ENCODE measurements at places on chromosomes 13 and 19. TPM values are rescaled to one million over a fixed set of nuclear protein-coding genes. Genes with fewer than 3 reads are reported as not detected.
A peak's percentile ranks its signal among the peaks of the same experiment; 100 is the strongest.

- H3K27me3 ChIP-seq = peaks cover 3% of the 10 kb centered on the region
- no peaks in the 10 kb centered on the region for H3K36me3 ChIP-seq
- H3K27ac ChIP-seq = no peak overlapping the region
- H3K4me3 ChIP-seq = no peak overlapping the region
Measured at GRCh38 chr13:102697929-102698648, 3.2 kb upstream of the METTL21C start.

GRCh38 chr13:86193281-86193680, 394.1 kb upstream of the SLITRK6 start:
- H3K27ac ChIP-seq = no peak overlapping the region
- no peaks in the 10 kb centered on the region for H3K36me3 ChIP-seq
- no peaks in the 10 kb centered on the region for H3K27me3 ChIP-seq
- no peak for DNase-seq
- H3K4me1 ChIP-seq = no peaks in the 10 kb centered on the region
- no peak overlapping the region for H3K4me3 ChIP-seq

DNA sequence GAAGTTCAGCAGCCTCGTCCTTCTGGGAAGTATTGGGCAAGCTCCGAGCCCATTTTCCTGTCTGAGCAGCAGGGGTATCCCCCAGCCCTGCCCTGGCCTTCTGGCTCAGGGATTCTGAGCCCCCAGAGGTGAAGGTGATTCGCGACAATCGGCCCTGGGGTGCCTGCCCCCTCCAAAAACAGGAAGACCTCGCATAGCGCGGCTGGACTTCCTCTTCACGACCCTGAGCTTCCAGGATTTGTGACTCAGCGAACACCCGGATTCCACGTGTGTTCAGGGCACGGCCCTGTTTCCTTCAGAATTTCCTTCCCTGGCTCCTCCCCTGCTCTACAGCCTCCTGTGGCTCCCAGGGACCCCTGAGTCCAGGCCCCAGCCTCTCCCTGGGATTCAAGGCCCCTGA, at the start of gene SEMA6B:
Gene SEMA6B, minus strand, starts transcription at position 116 of the 400 bp plus-strand sequence. CDS start 1,227 bp downstream, outside the sequence.
- H3K36me3 ChIP-seq = no peaks in the 10 kb centered on the region
- H3K4me3 ChIP-seq = no peak within 1 kb of the TSS
- peaks cover 62% of the 10 kb centered on the region for H3K4me1 ChIP-seq
- no peak for DNase-seq
- peak within 1 kb of the TSS; percentile 53 for H3K27ac ChIP-seq

DNA sequence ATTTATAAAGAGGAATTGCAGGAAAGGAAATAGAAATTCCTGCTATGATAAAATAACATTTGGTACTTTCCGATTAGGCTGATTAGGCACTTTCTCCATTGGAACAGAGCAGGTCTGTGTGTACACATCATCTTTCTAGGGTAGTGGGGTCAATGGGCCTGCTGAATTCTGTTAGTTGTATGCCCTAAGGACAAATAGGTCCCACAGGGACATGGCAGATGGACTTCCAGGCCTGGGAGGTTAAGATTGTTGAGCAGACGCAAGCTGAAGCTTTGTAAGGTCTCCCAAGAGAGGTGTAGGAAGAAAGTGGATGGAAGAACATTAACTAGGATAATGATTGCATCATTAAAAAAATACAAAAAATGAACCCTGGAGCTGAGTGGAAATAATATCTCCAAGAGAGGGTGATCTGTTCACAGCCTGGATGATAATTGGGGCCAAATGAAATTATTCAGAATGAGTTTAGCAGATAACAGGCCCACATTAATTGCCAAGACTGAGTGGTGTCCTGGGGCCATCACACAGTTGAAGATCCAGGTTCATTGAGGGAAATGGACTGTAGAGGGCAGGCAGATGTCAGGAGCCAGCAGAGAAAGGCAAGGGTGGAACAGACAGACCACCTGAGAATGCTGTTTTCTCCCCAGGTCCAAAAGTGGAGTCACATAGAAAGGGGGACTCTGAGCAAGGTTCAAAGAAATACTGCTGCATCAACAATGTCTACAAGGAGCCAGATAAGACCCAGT, 215.1 kb downstream of the DNAJC15 start:
- no peaks in the 10 kb centered on the region for H3K4me1 ChIP-seq
- H3K27ac ChIP-seq = no peak overlapping the region
- H3K27me3 ChIP-seq = no peaks in the 10 kb centered on the region
- H3K36me3 ChIP-seq = no peaks in the 10 kb centered on the region
- H3K4me3 ChIP-seq = no peak overlapping the region

The ZBTB32 gene
- 0.15 TPM for total RNA-seq

GRCh38 chr13:73341748-73342147, 282.9 kb downstream of the KLF5 start:
- H3K36me3 ChIP-seq = no peaks in the 10 kb centered on the region
- no peak for DNase-seq
- H3K4me3 ChIP-seq = no peak overlapping the region
- no peaks in the 10 kb centered on the region for H3K27me3 ChIP-seq

DNA sequence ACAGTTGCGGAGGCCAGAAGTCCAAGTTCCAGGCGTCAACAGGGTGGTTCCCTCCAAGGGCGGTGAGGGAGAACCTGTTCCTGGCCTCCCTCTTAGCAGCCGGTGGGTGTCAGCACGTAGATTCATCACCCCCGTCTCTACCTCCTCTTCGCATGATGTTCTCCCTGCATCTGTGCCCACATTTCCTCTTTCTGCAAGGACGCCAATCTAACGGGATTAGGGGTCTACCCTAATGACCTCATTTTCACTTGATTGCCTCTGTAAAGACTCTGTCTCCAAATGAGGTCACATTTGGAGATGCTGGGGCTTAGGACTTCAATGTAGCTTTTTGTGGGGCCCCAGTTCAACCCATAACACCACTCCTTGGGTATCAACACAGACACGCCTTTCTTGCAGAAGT, 38.5 kb downstream of the DPF1 start:
- peaks cover 34% of the 10 kb centered on the region for H3K36me3 ChIP-seq
- DNase-seq = no peak
- H3K4me1 ChIP-seq = no peaks in the 10 kb centered on the region
- no peak overlapping the region for H3K4me3 ChIP-seq

DNA sequence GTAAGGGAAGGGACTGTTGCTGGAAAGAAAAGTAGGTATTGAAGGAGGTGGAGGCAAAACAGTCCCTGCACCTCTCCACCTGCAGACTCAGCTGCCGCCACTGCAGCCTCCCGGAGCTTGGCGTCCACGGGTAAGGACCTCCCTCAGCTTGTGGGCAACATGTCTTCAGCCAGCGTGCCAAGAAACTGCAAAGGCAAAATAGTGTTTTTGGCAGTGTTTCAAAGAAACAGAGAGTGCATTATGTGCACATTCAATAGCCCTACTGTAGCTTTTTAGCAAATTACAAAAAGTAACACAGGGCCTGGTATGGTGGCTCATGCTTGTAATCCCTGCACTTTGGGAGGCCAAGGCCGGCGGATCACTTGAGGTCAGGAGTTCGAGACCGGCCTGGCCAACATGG, 57.4 kb downstream of the ATP11A start:
- H3K4me1 ChIP-seq = peaks cover 19% of the 10 kb centered on the region
- H3K4me3 ChIP-seq = no peak overlapping the region
- DNase-seq = no peak
- no peaks in the 10 kb centered on the region for H3K36me3 ChIP-seq
- H3K27ac ChIP-seq = no peak overlapping the region

GRCh38 chr19:15529774-15530372, 21.5 kb downstream of the CYP4F22 start:
- H3K27me3 ChIP-seq = no peaks in the 10 kb centered on the region
- H3K4me3 ChIP-seq = no peak overlapping the region
- no peaks in the 10 kb centered on the region for H3K4me1 ChIP-seq

The FAM124A gene
- total RNA-seq = 2.4 TPM

The PLK5 gene
- not detected for total RNA-seq

- H3K27me3 ChIP-seq = peaks cover 51% of the 10 kb centered on the region
- DNase-seq = no peak
- peak overlapping the region; percentile 47 for H3K27ac ChIP-seq
- H3K36me3 ChIP-seq = no peaks in the 10 kb centered on the region
Measured at GRCh38 chr19:18438331-18439024, 545 bp upstream of the ISYNA1 start.

- no peak overlapping the region for H3K4me3 ChIP-seq
- no peak for DNase-seq
- no peaks in the 10 kb centered on the region for H3K27me3 ChIP-seq
- H3K36me3 ChIP-seq = no peaks in the 10 kb centered on the region
Measured at GRCh38 chr13:62684359-62684758, 1268.7 kb upstream of the PCDH20 start.

GRCh38 chr19:9406798-9407352, 28.5 kb downstream of the ZNF266 start:
- H3K4me3 ChIP-seq = peak overlapping the region; percentile 46
- DNase-seq = peak; percentile 76
- H3K4me1 ChIP-seq = no peaks in the 10 kb centered on the region
- H3K27me3 ChIP-seq = no peaks in the 10 kb centered on the region

DNA sequence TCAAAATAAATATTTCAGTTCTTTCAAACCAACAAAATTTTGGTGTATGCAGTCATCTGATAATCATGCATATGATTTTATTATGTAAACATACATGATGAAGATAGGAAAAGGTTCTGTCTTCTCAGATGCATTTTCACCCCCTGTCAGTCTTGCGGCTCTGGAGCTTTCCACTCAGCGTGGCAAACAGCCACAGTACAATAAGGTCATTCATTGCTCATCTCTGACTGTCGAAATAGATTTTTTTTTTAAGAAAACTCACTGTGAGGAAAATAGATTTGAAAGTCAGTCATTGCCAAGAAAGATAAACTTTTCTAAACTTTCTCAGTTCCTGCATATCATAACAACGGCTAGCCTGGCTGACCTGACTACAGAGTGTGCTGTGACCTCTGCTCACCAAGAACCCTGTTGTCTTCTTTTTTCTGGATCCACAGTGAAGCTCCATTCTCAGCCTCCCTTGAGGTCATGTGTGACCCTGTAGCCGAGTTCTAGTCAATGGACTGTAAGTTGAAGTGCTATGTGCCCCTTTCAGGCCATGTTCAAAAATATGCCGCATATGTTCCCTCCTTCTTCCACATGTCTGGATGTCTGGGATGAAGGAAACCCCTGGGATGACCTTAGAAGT, 519.6 kb downstream of the KLF5 start:
- no peak overlapping the region for H3K27ac ChIP-seq
- no peak for DNase-seq
- no peaks in the 10 kb centered on the region for H3K4me1 ChIP-seq

DNA sequence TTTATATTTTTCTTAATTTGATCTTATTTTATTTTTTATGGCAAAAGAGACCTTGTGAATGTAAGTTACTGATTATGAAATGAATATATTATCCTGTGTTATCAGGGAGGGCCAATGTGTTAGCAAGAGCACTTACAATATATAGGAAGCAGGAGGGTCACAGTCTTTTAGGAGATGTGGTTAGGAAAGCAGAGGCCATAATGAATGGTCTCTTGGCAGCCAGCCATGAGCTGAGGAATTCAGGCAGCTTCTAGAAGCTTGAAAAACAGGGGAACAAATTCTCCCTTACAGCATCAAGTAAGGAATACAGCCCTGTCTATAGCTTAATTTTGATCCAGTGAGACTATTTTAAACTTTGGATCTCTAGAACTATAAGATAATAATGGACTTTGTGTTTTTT, 2374.6 kb downstream of the PCDH9 start:
- H3K4me1 ChIP-seq = no peaks in the 10 kb centered on the region
- no peak overlapping the region for H3K4me3 ChIP-seq
- H3K27ac ChIP-seq = no peak overlapping the region
- no peaks in the 10 kb centered on the region for H3K36me3 ChIP-seq

GRCh38 chr13:48600374-48601364, 53.1 kb upstream of the CYSLTR2 start:
- no peaks in the 10 kb centered on the region for H3K27me3 ChIP-seq
- no peaks in the 10 kb centered on the region for H3K4me1 ChIP-seq
- no peak for DNase-seq

DNA sequence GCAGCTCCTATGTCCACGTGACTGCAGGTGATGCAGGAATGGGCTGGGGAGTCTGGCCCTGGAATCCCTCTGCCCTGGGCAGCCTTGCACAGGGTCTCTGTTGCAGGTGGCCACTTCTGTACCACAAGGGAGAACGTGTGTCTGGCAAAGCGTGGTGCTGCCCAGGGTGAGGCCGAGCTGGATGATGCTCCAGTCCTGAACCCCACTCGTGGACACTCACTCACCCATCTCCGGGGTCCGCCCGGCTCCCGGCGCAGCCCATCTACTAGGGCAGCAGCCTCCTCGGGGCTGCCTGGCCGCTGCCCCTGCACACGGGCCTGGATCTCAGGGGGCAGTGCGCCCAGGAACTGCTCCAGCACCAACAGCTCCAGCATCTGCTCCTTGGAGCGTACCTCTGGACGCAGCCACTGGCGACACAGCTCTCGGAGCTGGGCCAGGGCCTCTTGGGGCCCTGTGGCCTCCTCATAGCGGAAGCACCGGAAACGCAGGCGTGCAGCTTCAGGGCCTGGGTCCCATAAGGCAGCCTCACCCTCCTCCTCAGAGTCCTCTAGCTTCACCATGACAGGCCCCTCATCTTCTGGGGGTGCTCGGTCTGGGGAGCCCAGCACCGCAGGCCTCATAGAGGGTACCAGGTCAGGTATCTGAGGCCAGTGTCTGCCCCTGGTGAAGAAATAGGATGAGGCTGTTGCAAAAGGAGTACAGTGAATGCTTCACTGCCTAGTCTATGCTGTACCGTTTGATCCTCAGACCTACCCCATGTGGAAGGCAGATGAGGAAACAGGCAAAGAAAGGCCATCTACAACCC, 2.2 kb downstream of the MZF1 start:
- peaks cover 46% of the 10 kb centered on the region for H3K36me3 ChIP-seq
- no peak overlapping the region for H3K27ac ChIP-seq
- no peak for DNase-seq

The DNASE2 gene
- 72.8 TPM for total RNA-seq

- H3K4me3 ChIP-seq = no peak overlapping the region
- no peaks in the 10 kb centered on the region for H3K36me3 ChIP-seq
Measured at GRCh38 chr13:51000571-51001260, 91.1 kb downstream of the RNASEH2B start.

- H3K4me1 ChIP-seq = no peaks in the 10 kb centered on the region
- H3K4me3 ChIP-seq = no peak overlapping the region
- no peaks in the 10 kb centered on the region for H3K36me3 ChIP-seq
- DNase-seq = no peak
Measured at GRCh38 chr13:21594715-21595545, 9.0 kb downstream of the MICU2 start.

The LILRA1 gene
- 1.8 TPM for total RNA-seq

DNA sequence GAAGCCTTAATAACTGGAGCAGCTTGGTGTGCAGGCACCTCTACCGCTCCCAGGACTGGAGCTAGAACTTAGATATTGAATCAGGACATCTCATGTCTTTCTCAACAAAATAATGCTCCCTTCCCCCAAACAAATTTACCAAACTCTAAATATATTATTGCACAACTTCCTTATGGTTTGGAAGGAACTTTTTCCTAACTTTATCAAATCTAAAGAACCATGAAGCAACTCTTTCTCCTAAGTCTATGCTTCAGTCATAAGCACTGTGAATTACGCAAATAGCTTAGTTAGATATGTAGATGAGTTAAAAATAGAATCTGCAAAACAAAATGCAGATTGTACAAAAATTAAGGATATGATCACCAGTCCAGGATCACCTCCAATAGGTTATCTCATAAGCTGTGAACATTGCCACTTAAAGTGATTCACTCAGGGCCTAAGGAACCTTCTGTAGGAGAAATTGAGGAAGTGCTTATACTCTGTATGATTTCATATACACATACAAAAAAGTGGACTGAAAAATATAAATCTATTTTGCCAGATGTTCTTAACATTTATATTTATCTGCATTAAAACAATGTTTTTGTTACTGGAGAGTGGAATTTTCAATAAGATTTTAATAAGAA, 20.4 kb upstream of the MAB21L1 start:
- H3K27ac ChIP-seq = no peak overlapping the region
- no peaks in the 10 kb centered on the region for H3K27me3 ChIP-seq
- H3K4me1 ChIP-seq = no peaks in the 10 kb centered on the region
- H3K36me3 ChIP-seq = no peaks in the 10 kb centered on the region

GRCh38 chr13:113203507-113204377, 4.7 kb downstream of the PCID2 start:
- peak; percentile 51 for DNase-seq
- H3K4me3 ChIP-seq = no peak overlapping the region
- H3K27ac ChIP-seq = no peak overlapping the region

Measured in left lung (tissue), 14 donors.